Caco-2 (cell line): ENCODE measurements at places on chromosomes 5 and 9. TPM values are rescaled to one million over a fixed set of nuclear protein-coding genes. Genes with fewer than 3 reads are reported as not detected.

Gene C5orf34
- 7.0 and 7.1 TPM in 2 replicates for total RNA-seq

Gene CRHBP
- not detected in 2 replicates for total RNA-seq

Gene TMEM232
- 0.34 and 0.91 TPM in 2 replicates for total RNA-seq

Gene TMEM252
- total RNA-seq = not detected in 2 replicates

Gene STOM
- 26.5 and 33.1 TPM in 2 replicates for total RNA-seq

Gene DOCK2
- total RNA-seq = 0.09 TPM in 1 of 2 replicates, not detected in the other

Gene TSC1
- total RNA-seq = 52.8 and 53.5 TPM in 2 replicates

GRCh38 chr5:10286162-10286861 is 21.4 kb downstream of the CMBL start:
- peak; percentile 12 for DNase-seq

GRCh38 chr5:69042500-69042899 is 51.3 kb upstream of the SLC30A5 start:
- DNase-seq = no peak

GRCh38 chr5:139744471-139745131 is 51.0 kb upstream of the PSD2 start:
- DNase-seq = no peak

DNA sequence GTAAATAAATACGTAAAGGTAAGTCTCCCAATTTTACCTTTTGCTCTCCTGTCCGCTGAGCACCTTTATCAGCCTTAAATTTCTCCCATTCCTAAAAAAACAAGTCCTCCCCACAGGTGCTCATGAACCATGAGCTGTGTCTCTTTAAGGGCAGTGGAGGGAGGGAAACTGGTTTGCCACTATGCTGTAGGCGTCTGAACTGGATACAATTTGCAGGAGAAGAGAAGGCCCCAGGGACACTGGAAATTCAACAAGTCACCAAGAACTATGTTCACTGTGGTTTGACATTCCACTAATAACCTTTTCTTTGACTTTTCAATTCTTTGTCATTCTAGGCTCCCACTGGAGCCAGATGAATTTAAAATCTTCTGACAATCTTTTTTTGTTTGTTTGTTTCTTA is 72.2 kb downstream of the LHFPL2 start:
- DNase-seq = no peak

GRCh38 chr9:107471552-107471951 is 18.0 kb downstream of the KLF4 start:
- no peak for DNase-seq

GRCh38 chr9:99555792-99556191 is 265.9 kb upstream of the NR4A3 start:
- DNase-seq = no peak

DNA sequence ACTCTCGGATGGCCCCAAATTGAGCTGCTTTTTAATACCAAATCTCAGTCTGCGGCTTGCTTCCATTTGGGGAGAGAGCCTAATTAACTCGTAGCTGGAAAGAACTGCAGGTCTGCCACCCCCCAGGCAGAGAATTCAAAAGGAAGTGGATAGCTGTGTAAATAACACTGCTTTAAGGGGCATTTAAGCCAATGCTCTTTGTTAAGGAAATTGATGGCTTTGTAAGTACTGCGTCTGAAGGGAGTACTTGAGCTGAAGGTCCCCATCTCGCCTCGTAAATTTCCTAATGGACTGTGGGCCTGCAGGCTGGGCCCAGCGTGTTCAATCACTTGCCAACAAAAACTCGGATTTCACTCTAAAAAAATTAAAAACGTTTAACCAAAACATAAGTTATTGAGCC is 132.7 kb downstream of the PAPPA start:
- DNase-seq = no peak

DNA sequence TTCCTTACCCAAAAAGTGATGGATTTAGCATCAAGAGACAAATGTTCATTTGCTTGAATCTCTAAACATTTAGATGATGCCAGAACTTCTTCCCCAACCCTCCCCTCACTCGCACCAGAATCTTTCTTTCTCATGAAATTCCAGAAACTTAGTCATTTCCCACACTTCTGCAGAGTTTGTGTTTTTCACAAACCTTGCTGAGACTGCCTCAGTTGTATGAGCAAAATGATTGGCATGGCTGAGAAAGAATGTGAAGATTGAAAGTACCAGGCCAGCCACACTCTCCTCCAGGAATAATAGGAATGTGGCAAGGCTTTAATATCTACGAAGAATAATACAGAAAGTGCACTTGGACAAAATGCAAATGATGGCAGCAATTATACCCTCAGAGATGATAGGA is 428.3 kb upstream of the CDH6 start:
- DNase-seq = no peak

- no peak for DNase-seq
These were observed 58.2 kb downstream of the CCNH start for GRCh38 chr5:87354496-87354895.

- DNase-seq = no peak
These were observed 519.0 kb upstream of the DAB2 start for GRCh38 chr5:39943811-39944210.

DNA sequence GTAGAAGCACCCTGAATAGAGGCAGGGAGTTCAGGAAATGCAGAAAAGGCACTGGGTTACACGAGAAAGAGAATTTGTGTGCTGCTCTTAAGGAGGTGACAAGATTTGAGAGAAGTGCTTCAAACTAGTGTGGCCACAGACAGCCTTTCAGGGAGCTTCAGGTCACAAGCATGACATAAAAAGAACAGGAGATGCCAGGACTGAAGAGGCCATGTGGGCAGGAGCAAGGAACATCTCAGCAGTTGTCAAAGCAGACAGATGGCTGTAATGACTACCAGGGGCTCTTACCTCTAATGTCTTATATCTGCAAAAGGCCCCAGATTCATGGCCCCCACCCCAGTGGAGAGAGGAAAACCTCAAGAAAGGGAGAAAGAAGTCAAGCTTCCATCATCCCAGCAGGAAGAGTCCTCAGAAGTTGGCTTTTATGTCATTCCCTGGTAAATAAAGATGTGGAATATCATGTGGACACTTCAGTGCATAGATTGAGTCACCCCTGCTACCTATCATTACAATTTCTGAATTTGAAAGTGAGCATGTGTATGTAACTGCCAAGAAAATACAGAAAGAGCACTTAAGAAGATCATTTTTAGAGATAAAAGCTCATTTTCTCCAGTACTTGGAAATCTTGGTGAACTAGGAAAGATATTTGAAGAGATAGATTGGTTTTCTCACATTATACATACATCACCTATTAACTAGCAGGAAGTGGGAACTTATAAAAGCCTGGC is 214.4 kb upstream of the RORB start:
- DNase-seq = no peak

GRCh38 chr5:127705120-127705892 is 2.1 kb downstream of the CCDC192 start:
- no peak for DNase-seq

GRCh38 chr5:136058039-136058971 is 29.5 kb downstream of the TGFBI start:
- peak; percentile 85 for DNase-seq
